Spinal cord (tissue), 10 donors: ENCODE measurements at places on chromosomes 2 and 18.

- DNase-seq, result no peak
Measured at GRCh38 chr18:79844999-79845563, 47.3 kb downstream of the KCNG2 start.

DNA sequence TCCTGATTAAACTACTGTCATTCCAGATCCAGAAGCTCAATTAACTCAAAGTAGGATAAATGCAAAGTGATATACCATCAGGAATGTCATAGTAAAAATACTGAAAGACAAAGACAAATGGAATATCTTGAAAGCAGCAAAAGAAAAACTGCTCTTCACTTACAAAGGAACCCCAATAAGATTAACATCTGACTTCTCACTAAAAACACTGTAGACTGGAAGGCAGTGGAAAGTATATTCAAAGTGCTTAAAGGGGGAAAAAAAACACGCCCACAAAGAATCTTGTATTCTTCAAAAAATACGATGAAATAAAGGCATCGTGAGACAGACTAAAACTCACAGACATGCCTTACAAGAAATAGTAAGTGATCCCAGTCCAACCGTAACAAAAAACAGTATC is 195.7 kb downstream of the DOK6 start:
- DNase-seq, result no peak

DNA sequence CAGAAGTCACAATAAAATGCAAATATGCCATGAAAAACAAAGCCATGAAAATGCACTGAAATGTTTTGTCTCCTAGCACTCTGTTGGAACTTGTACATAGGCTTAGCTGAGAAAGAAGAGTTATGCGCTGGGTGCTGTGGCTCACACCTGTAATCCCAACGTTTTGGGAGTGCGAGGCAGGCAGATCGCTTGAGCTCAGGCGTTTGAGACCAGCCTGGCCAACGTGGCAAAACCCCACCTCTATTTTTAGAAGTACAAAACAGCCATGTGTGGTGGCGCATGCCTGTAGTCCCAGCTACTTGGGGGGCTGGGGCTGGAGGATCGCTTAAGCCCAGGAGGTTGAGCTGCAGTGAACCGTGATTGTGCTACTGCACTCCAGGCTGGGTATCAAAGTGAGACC is 39.9 kb downstream of the IRS1 start:
- DNase-seq, result no peak

GRCh38 chr2:69208023-69208595 is 178.9 kb downstream of the GFPT1 start:
- no peak for DNase-seq

- DNase-seq, result no peak
Measured at GRCh38 chr2:65370387-65371073, 61.9 kb downstream of the SPRED2 start.

DNA sequence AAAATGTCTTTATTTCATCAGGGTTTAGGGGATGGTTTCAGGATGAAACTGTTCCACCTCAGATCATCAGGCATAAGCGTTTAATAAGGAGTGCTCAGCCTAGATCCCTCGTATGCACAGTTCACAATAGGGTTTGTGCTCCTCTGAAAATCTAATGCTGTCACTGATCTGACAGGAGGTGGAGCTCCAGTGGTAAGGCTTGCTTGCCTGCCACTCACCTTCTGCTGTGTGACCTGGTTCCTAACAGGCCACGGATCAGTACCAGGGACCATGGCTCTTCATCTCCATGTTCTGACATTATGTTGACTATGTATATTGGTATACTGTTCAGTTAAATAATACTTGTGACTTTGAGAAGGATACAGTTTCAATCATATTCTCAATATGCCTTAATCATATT is 41.6 kb downstream of the PPIG start:
- DNase-seq, result no peak

DNA sequence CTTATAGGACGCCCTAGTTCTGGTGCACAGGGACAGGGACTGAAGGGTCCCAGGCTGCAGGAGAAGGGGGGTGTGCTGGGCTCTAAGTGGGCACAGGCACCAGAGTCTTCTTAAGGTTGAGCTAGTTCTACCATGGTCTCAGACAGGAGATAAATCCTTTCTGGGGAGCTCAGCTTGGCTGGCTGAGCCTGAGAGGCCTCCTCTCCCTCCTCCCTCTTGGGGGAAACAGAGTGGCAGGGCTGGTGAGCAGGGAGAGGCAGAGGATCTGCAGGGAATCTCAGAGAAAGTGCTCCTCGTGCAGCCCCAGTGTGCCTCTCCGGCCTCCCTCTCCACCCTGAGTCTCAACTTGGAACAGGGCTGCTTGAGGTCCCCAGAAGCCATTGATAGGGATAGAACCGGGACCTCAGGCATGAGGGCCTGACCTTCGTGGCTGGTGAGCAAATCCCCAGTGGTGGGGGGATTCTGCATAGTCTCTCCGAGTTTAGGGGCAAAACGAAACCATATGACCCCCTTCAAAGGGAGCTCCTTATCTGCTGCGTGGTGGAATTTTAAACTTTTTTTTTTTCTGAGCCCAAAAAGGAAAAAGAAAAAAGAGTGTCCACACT is 2.0 kb downstream of the GDF7 start:
- no peak for DNase-seq

- DNase-seq, result no peak
Measured at GRCh38 chr2:215084080-215084479, 54.3 kb downstream of the ABCA12 start.
